ENCODE measurements at places on chromosomes 4 and X.

GRCh38 chr4:90159193-90159592 is 32.0 kb downstream of the CCSER1 start:
- DNase-seq = no peak

DNA sequence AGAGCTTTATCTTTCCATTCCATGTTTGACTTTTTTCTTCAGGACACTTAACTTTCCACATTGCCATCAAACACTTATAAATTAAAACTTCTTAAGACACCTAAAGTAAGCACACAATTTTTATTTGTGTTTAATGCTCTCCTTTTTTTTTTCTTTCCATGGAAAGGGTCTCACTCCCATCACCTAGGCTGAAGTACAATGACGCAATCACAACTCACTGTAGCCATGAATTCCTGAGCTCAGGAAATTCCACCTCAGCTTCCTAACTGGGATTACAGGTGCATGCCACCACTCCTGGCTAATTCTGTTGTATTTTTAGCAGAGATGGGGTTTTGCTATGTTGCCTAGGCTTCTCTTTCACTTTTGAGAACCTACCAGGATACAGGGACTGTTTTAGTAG is 7.3 kb downstream of the SMR3A start:
- DNase-seq = no peak

DNA sequence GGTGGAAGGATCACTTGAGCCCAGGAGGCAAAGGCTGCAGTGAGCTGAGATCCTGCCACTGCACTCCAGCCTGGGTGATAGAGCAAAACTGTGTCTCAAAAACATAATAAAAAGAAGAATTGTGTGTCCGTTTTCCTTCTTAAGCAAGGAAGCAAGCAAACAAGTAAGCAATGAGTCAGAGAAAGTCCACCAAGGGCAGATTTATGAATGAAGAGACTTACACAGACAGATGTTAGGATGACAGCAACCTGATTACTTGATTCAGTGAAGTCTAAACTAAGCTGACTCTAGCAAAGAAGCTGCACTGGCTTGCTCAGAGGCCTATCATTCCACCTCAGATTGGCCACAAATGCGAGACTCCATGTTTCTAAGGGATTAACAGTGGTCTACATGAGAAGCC is 34.1 kb upstream of the SCML1 start:
- DNase-seq = no peak

GRCh38 chrX:124028182-124028581 is 66.7 kb downstream of the STAG2 start:
- DNase-seq = no peak

DNA sequence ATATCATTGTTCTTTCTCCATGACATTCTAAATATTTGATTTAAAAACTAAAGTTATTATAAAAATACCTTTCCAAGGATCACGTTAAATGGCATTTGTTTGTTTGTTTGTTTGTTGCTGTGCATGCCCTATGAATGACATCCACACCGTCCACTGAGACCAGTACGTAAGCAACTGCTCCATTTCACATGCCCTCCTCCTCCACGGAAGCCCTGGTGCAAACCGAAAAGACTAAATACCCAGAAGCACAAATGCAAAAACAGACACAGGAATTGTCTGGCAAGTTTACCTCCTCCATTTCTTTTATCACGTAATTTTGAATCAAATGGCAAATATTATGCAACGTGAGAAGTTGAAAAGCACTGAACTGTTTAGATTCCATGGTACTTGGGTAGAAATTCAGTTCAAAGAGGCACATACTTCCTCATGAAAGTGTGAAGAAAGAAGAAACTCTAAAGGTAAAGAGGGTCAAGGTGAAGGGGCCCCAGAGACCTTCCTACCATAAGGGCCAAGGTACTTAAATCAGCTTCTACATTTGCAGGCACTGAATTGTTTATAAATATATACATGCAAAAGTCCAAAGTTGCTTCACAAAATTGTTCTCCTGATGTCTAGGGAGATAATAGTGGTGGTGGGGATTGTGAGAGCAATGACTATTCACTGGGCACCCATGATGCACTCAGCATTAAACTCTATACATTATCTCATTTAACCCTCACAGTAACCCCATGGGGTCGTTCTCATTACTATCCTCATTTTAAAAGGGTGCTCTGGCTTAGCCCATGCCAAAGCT is 23.4 kb downstream of the IRF2 start:
- no peak for DNase-seq

- DNase-seq = no peak
Observed at GRCh38 chr4:34766935-34767334, 1477.4 kb downstream of the ARAP2 start.

Measured in stimulated activated CD4-positive, alpha-beta T cell treated with anti-CD3 and anti-CD28 coated beads, Interleukin-1b, Interleukin-23, amount 100 ng/mL, for 1 hour (primary cell).